H1 (cell line): ENCODE measurements at places on chromosomes 16 and 17.

DNA sequence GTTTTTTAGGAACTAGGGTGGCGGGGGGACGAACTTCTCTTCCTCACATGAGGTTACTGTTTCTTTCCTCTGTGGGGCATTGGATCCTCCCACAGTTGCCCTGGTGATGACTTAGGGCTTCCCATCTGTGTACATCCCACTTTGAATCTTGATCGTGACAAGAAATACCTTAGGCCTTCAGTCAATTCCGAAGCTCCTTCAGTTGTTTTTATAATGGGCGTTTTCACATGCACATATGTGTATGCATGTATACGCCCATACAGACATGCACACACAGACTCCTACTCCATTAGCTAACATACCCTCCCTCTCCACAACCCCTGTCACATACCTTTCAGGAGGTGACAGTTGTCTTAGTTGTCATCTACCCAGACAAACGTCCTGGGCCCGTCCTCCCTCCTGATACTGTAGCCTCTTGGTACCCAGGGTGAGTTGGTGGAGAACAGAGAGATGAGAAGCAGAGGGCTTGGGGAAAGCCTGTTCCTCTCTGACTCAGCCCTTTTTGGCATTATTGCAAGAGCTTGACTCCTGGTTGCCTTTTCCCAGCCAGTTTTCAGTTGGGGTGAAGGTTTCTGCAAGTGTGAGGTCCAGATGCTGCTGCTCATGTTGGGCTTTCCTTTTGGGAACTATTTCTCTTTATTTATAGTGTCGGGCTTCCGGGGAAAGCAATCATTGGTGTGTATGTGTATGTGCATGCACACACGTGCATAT lies 2.2 kb upstream of the AOC2 start:
- H3K36me3 ChIP-seq: peaks cover 56% of the 10 kb centered on the region
- H3K4me1 ChIP-seq: no peaks in the 10 kb centered on the region
- no peaks in the 10 kb centered on the region for H3K27me3 ChIP-seq
- H3K27ac ChIP-seq: no peak overlapping the region
- H3K4me3 ChIP-seq: no peak overlapping the region
- DNase-seq: no peak

DNA sequence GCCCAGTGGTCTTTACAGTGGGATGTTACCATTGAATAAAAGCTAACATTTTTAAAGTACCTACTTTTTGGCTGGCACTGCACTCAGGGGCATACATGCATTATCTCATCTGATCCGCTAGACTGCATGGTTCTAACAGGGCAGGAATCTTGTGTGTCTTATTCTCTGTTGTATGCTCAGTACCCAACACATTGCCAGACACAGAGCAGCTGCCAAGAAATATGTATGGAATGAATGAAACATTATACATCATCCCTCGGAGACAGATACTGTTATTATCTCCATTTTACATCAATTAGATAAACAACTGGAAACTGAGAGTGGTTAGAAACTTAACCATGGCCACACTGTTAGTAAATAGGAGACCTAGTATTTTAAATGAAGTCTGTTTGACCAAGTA lies 74.1 kb upstream of the CDH11 start:
- H3K27me3 ChIP-seq: no peaks in the 10 kb centered on the region
- H3K4me3 ChIP-seq: no peak overlapping the region
- H3K27ac ChIP-seq: no peak overlapping the region

DNA sequence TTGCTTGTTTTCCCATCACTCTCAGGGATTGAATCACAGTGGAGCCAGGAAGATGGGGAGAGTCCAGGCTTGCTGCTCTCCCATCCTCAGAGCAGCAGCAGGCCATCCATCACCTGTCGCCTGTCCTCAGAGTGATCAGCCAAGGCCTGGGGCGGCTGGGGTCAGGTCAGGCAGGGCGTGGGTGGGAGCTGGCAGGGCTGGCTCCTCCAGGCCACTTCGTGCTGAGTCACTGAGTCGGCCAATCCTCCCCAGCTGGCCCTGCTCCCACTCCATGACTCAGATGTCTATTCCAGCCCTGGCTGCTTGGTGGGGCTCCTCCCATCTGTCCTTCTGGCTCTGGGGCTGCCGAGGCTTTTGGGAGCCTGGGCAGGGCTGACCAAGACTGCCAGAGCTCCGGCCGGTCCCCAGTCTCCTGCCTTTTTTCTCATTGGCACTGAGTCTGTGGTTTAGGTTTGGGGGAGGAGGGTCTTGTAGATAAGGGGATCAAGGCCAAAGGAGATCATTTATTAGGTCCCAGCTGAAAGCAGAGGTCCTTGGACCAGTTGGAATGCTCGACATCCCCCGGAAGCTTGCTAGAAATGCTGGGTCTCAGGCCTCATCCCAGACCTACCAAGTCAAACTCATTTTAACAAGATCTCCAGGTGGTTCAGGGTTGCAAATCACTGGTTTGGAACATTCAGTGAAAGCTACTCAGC lies 72.7 kb downstream of the ABCC1 start:
- H3K27me3 ChIP-seq: no peaks in the 10 kb centered on the region
- H3K27ac ChIP-seq: peak overlapping the region; percentile 19; the same call in 1 of the 2 replicates
- no peaks in the 10 kb centered on the region; the same call in 1 of the 2 replicates for H3K4me1 ChIP-seq
- H3K4me3 ChIP-seq: no peak overlapping the region
- DNase-seq: no peak

DNA sequence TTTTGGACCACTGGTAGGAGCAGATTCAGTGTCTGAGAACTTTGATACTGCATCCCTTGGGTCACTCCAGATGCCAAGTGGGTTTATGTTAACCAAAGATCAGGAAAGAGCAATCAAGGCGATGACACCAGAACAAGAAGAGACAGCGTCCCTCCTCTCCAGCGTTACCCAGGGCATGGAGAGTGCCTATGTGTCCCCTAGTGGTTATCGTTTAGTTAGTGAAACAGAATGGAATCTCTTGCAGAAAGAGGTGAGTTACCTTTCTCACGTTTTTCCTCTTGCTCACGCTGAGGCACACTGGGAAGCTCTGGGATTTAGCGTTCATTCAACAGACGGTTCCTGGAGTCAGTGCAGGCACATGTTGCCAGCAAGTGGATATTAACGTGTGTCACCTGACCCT lies 58.0 kb downstream of the NUP88 start:
- no peaks in the 10 kb centered on the region for H3K27me3 ChIP-seq
- peaks cover 14% of the 10 kb centered on the region for H3K4me1 ChIP-seq
- no peak overlapping the region; the same call in 1 of the 2 replicates for H3K27ac ChIP-seq

DNA sequence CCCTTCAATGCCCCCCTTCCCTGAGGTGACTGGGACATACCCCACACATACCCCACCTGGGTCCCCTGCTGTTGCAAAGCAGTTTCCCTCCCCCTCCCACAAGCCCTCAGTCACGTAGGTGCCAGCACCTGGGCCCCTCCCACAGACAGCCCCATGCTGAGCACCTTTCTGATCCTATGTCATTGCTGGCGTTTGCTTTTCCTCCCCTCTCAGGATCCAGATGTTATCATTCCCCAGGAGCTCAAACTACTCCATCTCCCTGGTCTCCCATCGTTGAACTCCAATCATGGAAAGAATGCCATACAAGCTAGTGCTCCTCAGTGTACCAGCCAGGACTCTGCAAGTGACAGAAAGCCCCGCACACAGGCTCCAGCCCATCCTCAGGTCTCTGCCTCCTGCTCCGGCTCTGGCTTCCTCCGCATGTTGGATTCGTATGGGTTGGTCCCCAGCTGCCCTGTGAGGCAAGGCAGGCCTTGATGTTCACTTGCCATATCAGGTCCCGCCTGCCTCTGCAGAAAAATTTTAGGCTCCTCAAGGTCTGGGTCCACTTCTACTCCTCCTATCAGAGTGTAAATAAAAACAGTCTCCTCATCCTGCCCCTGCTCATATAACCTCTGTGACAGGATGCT lies 31.4 kb upstream of the MED9 start:
- no peaks in the 10 kb centered on the region for H3K27me3 ChIP-seq
- no peak overlapping the region for H3K27ac ChIP-seq
- no peak for DNase-seq
- no peak overlapping the region for H3K4me3 ChIP-seq

DNA sequence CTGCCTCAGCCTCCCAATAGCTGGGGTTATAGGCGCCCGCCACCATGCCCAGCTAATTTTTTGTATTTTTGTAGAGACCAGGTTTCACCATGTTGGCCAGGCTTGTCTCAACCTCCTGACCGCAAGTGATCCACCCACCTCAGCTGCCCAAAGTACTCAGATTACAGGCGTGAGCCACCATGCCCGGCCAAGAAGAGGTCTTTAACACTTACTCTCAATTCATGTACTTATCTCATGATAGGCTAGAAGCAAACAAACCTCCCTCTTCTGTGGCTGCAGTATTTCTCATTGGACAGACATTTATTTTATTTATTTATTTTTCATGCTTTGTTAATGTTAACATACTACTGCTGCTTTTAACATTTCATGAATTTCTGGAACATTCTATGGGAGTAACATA lies 7.0 kb upstream of the NT5C start:
- DNase-seq: no peak
- H3K36me3 ChIP-seq: peaks cover 11% of the 10 kb centered on the region
- no peak overlapping the region for H3K27ac ChIP-seq
- H3K4me3 ChIP-seq: no peak overlapping the region

- no peaks in the 10 kb centered on the region for H3K27me3 ChIP-seq
- H3K36me3 ChIP-seq: no peaks in the 10 kb centered on the region
- no peaks in the 10 kb centered on the region for H3K4me1 ChIP-seq
- no peak overlapping the region for H3K27ac ChIP-seq
Measured at GRCh38 chr17:78307887-78308638, 51.8 kb downstream of the SOCS3 start.

- no peaks in the 10 kb centered on the region for H3K36me3 ChIP-seq
- no peak overlapping the region for H3K27ac ChIP-seq
- H3K4me1 ChIP-seq: no peaks in the 10 kb centered on the region
- DNase-seq: no peak
- no peak overlapping the region for H3K4me3 ChIP-seq
Measured at GRCh38 chr17:30717291-30718098, 107.0 kb downstream of the CRLF3 start.

DNA sequence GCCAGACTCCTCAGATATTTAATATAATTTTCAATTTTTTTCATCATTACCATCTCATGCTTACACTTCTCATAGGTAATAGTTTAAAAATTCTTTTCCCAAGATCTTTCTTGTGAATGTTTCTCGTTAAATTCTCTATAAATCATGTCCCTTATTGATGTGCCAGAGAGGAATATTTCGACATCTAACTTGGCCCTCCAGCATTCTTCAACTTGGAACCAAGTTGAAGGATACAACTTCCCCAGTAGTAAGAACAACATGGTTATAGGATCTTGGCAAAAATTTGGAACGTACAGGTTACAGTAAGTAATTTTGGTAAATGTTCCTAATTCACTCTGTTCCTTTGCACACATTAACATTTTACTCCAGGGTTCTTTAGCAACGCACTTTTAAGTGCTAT lies 731.8 kb downstream of the CDH11 start:
- no peak for DNase-seq
- H3K27me3 ChIP-seq: no peaks in the 10 kb centered on the region
- H3K4me1 ChIP-seq: no peaks in the 10 kb centered on the region
- no peak overlapping the region for H3K4me3 ChIP-seq
- no peaks in the 10 kb centered on the region for H3K36me3 ChIP-seq
- no peak overlapping the region for H3K27ac ChIP-seq

GRCh38 chr17:57458718-57459285 lies 202.5 kb downstream of the MSI2 start:
- H3K4me1 ChIP-seq: peaks cover 5% of the 10 kb centered on the region; the same call in 1 of the 2 replicates
- H3K36me3 ChIP-seq: no peaks in the 10 kb centered on the region
- no peak overlapping the region for H3K4me3 ChIP-seq
- DNase-seq: no peak
- H3K27me3 ChIP-seq: no peaks in the 10 kb centered on the region

DNA sequence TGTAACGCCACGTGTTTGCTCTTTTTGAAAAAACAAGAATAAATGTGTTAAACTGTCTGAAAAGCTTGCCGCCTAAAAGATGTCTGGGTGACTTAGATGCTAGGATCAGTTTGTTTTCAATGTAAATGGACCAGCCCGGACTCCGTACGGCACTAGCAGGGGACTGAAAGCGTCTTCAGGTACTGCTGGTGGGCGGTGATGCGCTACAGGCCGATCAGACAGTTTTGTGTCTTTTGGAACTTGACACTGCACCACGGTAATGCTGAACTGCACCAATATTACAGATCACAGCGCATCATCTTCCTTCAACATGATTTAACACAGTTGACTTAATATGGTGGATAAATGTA lies 727 bp upstream of the MBTPS1 start:
- 0 out of 2 replicates have a peak overlapping the region, but pooled peaks have one; percentile 46 for H3K27ac ChIP-seq
- no peaks in the 10 kb centered on the region for H3K4me1 ChIP-seq

DNA sequence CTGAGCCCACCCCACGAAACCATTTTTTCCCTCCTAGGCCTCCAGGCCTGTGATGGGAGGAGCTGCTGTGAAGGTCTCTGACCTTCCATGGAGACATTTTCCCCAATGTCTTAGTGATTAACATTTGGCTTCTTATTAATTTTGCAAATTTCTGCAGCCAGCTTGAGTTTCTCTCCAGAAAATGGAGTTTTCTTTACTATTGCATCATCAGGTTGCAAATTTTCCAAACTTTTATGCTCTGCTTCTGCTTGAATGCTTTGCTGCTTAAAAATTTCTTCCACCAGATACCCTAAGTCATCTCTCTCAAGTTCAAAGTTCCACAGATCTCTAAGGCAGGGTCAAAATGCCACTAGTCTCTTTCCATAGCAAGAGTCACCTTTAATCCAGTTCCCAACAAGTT lies 12.9 kb upstream of the MYH4 start:
- no peak overlapping the region for H3K4me3 ChIP-seq
- H3K36me3 ChIP-seq: no peaks in the 10 kb centered on the region
- no peaks in the 10 kb centered on the region for H3K27me3 ChIP-seq
- H3K4me1 ChIP-seq: no peaks in the 10 kb centered on the region
- no peak for DNase-seq
- H3K27ac ChIP-seq: no peak overlapping the region

- H3K4me3 ChIP-seq: peak overlapping the region; percentile 65
- peaks cover 10% of the 10 kb centered on the region for H3K4me1 ChIP-seq
- no peak overlapping the region for H3K27ac ChIP-seq
- DNase-seq: no peak
- H3K27me3 ChIP-seq: no peaks in the 10 kb centered on the region
Measured at GRCh38 chr16:1153480-1154160, 714 bp downstream of the CACNA1H start.

DNA sequence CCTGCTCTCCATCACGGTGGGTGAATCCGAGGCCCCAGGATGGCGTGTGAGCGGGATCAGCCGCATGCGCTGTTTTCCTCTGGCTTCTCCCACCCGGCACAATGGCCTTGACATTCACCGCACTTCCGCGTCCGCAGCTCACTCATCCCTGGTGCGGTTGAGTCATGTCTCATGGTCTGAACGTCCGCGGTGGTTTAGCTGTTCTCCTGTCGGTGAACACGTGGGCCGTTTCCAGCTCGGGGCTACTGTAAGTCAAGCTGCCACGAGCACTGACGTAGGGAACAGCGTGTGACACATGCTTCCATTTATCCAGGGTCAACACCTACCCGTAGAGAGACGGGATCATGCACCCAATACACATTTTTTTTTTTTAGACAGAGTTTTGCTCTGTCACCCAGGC lies 15.3 kb upstream of the CACNA1H start:
- H3K4me1 ChIP-seq: no peaks in the 10 kb centered on the region
- no peak overlapping the region for H3K4me3 ChIP-seq
- no peak overlapping the region for H3K27ac ChIP-seq
- H3K27me3 ChIP-seq: no peaks in the 10 kb centered on the region
- DNase-seq: no peak
- no peaks in the 10 kb centered on the region for H3K36me3 ChIP-seq
